Vein endothelial cell (primary cell): ENCODE measurements at places on chromosomes 4 and X. TPM values are rescaled to one million over a fixed set of nuclear protein-coding genes. Genes with fewer than 3 reads are reported as not detected.

SSX2B gene
- total RNA-seq = not detected in 2 replicates

DSPP gene
- total RNA-seq = not detected in 2 replicates

SUPT20HL2 gene
- not detected in 2 replicates for total RNA-seq

SLITRK2 gene
- total RNA-seq = not detected in 2 replicates

CHIC2 gene
- total RNA-seq = 77.0 and 89.2 TPM in 2 replicates

SPIN2A gene
- 0.29 and 0.33 TPM in 2 replicates for total RNA-seq

GSX2 gene
- total RNA-seq = not detected in 2 replicates

ATOH1 gene
- total RNA-seq = not detected in 2 replicates

ALAS2 gene
- not detected in 2 replicates for total RNA-seq

AKAP14 gene
- total RNA-seq = not detected in 2 replicates

MAGED4 gene
- total RNA-seq = 7.0 and 15.7 TPM in 2 replicates

TMPRSS11E gene
- total RNA-seq = not detected in 2 replicates

CCDC110 gene
- total RNA-seq = 0.19 and 1.6 TPM in 2 replicates

VAMP7 gene
- total RNA-seq = 38.9 and 49.4 TPM in 2 replicates

TEX11 gene
- not detected in 2 replicates for total RNA-seq

IL1RAPL2 gene
- total RNA-seq = not detected in 2 replicates

PPARGC1A gene
- under 0.01 TPM in 1 of 2 replicates, not detected in the other for total RNA-seq

SCARB2 gene
- total RNA-seq = 152 and 153 TPM in 2 replicates

NSD2 gene
- total RNA-seq = 63.7 and 78.2 TPM in 2 replicates

ERCC6L gene
- total RNA-seq = 2.3 and 6.3 TPM in 2 replicates

NKX1-1 gene
- total RNA-seq = not detected in 2 replicates

RHOXF2B gene
- total RNA-seq = 1.3 TPM in 1 of 2 replicates, not detected in the other

SMARCAD1 gene
- total RNA-seq = 43.8 and 56.0 TPM in 2 replicates

FRG2 gene
- total RNA-seq = not detected in 2 replicates

NXF2B gene
- total RNA-seq = not detected in 2 replicates

SATL1 gene
- not detected in 2 replicates for total RNA-seq

EGFL6 gene
- total RNA-seq = not detected in 2 replicates

ATP8A1 gene
- 4.6 and 15.0 TPM in 2 replicates for total RNA-seq

DHX15 gene
- 136 and 185 TPM in 2 replicates for total RNA-seq

ODAPH gene
- not detected in 2 replicates for total RNA-seq

LRRC66 gene
- total RNA-seq = 0.33 and 0.48 TPM in 2 replicates

ZGRF1 gene
- total RNA-seq = 8.2 and 17.4 TPM in 2 replicates

TKTL2 gene
- total RNA-seq = not detected in 2 replicates

HEPH gene
- 0.48 and 1.3 TPM in 2 replicates for total RNA-seq

MAOA gene
- total RNA-seq = 28.1 and 65.0 TPM in 2 replicates

GLRB gene
- total RNA-seq = 2.0 and 4.2 TPM in 2 replicates

SSX1 gene
- not detected in 2 replicates for total RNA-seq

H2BW2 gene
- not detected in 2 replicates for total RNA-seq

CYSLTR1 gene
- total RNA-seq = not detected in 2 replicates

ADRA2C gene
- total RNA-seq = 0.29 and 0.33 TPM in 2 replicates

DCHS2 gene
- total RNA-seq = 0.19 TPM in 1 of 2 replicates, not detected in the other

BANK1 gene
- total RNA-seq = 0.19 and 0.33 TPM in 2 replicates

XAGE2 gene
- not detected in 2 replicates for total RNA-seq

IL2 gene
- total RNA-seq = not detected in 2 replicates

POU3F4 gene
- total RNA-seq = not detected in 2 replicates

ENAM gene
- under 0.01 TPM in 1 of 2 replicates, not detected in the other for total RNA-seq

FREM3 gene
- total RNA-seq = under 0.01 and 0.19 TPM in 2 replicates

FRAS1 gene
- total RNA-seq = 0.65 and 3.3 TPM in 2 replicates

HERC5 gene
- 1.1 and 2.0 TPM in 2 replicates for total RNA-seq

SPARCL1 gene
- total RNA-seq = 3.6 and 4.2 TPM in 2 replicates
